ENCODE measurements at places on chromosomes 1 and 21.

DNA sequence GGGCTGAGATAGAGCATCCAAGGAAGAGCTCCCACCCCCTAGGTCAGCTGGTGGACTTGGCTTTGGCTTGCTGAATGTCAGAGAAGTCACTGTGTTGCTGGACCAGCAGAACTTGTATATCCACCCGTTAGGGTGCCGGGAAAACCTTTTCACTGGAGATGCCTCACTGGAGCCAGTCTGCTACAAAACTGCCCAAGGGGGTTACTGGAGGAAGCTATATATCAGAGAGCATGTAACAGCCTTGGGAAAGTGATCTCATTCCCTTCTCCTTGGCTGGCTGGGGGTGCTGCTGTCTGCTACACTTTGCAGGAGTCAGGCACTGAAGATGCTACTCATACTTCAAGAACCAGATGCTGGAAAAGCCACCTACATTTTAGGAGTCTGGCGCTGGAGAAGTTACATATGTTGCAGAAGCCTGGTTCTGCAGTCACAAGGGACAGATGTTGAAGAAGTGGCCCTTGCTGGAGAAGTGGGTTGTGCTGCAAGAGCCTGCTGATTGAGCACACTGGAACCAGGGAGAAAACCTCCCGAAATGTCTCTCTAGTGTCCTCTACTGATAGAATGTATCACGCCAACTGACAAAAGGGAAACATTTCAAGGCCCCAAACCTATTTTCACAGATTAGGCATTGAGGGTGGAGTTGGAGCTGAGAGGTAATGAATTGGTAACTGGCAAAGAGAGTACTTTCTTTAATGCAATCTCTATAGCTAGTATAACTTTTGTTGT lies 250.6 kb downstream of the SPATA17 start:
- no peak for DNase-seq

GRCh38 chr1:198605406-198605805 lies 33.4 kb upstream of the PTPRC start:
- no peak for DNase-seq

- no peak for DNase-seq
Measured at GRCh38 chr1:219682788-219683187, 69.9 kb upstream of the ZC3H11B start.

DNA sequence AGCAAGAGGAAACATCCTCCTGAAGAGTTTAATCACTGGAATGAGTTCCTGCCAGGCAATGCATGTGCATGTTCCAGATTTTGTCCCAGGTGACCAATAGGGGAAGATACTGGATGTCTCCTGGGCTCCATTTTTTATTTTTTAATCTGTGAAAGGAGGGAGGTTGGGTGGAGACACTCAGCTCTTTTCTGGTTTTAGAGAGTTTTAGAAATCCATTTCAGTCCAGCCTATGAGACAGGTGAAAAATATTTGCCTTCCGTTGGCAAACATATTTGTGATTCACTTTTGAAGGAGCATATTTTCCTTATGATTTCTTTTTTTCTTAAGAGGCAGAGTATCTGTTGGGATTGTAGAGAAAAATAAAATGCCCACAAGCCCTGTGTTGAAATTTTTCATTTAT lies 70.7 kb downstream of the ABCA4 start:
- no peak for DNase-seq

GRCh38 chr1:229224308-229224707 lies 46.6 kb upstream of the RAB4A start:
- no peak for DNase-seq

GRCh38 chr21:46394595-46395104 lies 64.0 kb upstream of the DIP2A start:
- DNase-seq: no peak

DNA sequence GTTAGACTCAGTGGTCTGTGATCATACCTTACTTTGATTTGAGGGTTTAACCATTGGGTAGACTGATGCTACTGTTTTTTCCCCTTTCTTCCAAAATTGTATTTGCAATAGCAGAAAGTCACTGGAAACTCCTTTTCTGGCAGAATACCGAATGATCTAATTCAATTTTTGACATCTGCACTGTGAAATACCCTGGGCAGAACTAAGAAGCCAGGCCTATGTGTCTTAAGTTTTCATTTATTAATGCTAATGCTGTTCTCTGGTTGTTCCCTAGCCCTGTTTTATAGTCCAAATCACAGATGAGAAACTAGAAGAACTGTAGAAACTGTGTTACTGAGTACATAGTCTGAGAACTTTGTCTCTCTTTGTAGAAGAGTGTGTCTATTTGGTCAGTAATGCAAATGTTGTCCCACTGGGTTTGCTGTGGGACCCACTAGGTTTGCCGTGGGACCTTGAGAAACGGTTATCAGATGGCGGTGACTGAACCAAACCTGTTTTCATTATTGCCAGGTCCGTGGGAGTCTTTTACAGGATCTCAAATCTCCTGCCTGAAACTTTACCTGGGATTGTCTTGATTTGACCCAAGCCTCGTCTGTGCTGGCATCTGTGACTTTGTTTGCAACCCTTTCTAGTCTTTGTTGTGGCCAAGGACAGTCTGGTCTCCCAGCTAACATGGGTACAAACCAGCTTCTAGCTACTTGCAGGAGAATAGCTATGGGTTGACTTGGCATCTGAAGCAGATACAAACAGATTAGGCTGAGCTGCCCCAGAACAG lies 41.4 kb downstream of the PEX14 start:
- no peak for DNase-seq

DNA sequence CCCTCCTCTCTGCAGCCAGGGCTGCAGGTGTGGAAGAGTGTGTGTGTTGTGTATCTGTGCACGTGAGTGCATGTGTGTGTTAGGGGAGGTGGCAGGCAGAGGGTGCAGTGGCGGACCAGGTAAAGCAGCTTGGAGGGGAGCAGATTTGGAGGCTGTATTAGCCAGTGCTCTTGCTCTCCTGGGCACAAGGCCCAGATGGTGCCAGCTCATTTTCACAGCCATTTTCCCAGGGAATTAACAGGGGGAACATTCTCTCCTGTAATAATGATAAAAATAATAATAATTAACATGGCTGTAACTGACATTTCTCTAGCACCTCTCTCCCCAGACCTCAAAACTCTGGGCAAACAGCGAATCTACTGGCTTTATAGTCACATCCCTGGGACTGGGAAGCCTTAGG lies 43.6 kb downstream of the LRRN2 start:
- no peak for DNase-seq

GRCh38 chr1:217554849-217555248 lies 76.0 kb downstream of the GPATCH2 start:
- DNase-seq: no peak

- DNase-seq: no peak
Measured at GRCh38 chr1:109873278-109874175, 37.1 kb upstream of the CSF1 start.

DNA sequence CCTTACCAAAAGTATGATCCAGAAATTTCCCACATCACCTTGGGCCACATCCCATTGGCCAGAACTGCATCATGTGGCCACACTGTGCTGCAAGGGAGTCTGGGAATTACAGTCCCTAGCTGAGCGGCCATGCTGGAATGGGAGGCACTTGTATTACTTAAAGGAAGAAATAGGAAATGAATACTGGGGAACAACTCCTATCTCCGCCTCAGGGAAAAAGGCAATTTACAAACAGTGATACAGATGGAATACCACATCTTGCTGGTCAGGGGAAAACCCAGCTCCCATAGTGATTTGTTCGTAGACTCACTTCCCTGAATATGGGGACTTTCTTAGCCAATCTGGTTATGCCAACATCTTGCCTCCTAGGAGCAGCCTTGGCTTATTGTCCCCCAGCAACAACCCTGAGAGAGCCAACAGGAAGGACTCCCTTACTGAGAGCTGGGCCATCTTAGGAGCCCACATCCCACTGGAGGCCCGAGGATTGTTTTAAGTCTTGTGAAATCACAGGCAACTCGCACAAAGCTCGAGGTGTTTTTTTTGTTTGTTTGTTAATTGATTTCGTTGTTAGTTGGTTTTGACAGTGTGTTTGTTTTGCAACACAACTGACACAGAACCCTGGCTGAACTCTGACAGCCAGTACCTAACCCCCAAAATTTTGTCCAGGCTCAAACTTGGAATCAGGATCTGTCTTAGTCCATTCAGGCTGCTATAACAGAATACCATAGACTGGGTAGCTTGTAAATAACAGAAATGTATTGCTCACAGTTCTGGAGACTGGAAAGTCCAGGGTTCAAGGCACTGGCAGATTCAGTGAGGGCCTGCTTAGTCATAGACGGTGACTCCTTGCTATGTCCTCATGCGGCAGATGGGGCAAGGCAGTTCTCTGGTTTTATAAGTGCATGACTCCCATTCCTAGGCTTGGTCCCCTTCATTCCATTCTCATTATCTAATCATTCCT lies 14.9 kb downstream of the CDA start:
- no peak for DNase-seq

GRCh38 chr21:31830701-31831100 lies 42.1 kb upstream of the HUNK start:
- DNase-seq: no peak

DNA sequence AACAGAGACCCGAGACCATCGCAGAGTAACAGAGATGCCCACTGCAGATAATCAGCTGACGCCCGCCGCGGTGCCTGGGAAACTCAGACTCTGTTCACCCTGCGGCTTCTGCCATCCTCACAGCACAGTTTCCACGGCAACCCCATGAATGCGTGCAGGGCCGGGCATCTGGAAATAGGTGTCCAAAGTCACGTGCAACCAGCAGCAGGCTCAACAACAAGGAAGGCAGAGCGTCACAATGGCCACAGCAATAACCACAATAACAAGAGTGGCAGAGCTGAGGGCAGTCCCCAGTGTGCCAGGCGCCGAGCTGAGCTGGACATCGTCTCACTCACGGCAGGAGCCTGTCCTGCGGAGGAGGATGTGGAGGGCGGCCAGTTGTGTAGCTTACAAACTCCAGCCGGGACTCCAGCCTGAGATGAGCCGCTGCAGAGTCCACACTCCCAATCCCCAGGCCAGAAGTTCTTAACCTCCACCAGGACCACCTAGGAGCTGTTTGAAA lies 102.0 kb downstream of the CRYAA start:
- no peak for DNase-seq

DNA sequence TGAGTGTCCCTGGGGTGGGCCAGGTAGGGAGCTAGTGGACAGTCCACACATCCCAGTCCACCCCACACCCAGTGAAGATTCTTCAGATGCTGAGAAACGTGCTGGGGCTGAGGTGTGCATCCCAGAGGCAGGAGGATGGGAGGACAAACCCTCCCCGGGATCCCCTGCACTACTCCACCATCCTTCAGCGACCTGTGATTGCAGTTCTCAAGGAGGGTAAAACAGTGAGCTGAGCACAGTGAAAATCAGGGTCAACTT lies 51.0 kb downstream of the ELK4 start:
- no peak for DNase-seq

GRCh38 chr1:223720971-223721591 lies 8.7 kb downstream of the CAPN2 start:
- DNase-seq: no peak

GRCh38 chr1:85616364-85616705 lies 35.8 kb downstream of the CCN1 start:
- DNase-seq: no peak

DNA sequence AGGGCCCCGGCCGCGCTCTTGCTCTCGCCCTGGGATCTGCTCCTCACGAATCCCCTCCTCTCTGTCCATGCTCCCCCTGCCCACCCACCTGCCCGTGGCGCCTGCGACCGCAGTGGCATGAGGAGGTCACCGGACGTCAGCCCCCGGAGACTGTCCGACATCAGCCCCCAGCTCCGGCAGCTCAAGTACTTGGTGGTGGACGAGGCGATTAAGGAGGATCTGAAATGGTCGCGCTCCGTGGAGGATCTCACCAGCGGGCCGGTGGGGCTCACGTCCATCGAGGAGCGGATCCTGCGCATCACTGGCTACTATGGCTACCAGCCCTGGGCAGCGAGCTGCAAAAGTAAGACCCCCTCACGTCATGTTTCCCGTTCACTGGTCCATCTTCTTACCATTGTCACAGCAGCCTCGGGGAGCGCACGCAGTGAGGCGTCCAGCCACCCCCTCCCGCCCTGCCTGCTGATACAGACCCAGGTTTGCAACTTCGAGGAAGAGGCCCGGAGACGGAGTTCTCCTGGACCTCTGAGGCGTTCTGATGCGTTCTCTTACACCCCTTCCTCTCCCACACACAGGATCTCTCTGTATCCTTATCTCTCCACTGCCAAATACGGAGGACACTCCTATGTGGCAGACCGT lies 1.1 kb downstream of the SLC35F3 start:
- no peak for DNase-seq

DNA sequence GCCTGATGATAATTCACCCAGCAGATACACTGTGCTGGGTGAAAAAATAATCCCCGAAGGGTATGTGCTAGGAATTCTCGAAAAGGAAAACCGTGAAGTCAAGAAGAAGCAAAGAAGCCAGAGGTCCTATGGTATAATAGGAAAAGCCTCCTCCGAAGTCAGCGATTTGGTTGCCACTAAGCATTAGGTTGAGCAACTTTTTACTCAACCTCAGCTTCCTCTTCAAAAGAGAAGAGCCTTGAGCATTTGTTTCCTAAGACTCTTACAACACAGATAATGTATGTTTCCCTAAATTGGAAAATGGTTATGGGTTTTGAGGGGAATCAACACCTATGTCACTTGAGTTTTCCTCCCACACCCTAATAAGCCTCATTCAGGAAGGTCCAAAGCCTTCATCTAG lies 21.3 kb upstream of the MNDA start:
- DNase-seq: no peak

GRCh38 chr1:93504247-93505033 lies 56.5 kb downstream of the FNBP1L start:
- no peak for DNase-seq

- no peak for DNase-seq
Measured at GRCh38 chr1:14912839-14913481, 240.6 kb upstream of the TMEM51 start.

DNA sequence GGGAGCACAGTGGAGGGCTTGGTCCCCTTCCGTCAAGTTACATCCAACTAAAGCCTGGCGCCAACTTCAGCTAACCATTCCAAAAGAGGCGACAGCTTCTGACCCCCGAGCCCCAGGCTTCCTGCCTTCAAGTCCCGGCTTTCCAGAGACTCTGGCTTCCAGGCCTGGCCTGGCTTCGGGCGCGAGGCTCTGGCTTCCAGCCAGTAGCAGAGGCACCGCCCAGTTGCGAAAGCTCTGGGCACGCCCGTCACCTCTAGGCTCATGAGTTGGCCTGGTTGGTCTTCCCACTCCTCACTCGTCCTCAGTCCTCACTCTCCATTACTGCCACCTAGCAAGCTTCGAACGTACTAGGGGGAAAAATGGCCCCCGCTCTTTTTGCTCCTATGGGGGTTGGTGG lies 30.0 kb upstream of the C1orf185 start:
- DNase-seq: no peak

- no peak for DNase-seq
Measured at GRCh38 chr1:227924833-227925574, 22.7 kb downstream of the WNT9A start.

- no peak for DNase-seq
Measured at GRCh38 chr1:10607228-10607627, 132.5 kb downstream of the PEX14 start.

DNA sequence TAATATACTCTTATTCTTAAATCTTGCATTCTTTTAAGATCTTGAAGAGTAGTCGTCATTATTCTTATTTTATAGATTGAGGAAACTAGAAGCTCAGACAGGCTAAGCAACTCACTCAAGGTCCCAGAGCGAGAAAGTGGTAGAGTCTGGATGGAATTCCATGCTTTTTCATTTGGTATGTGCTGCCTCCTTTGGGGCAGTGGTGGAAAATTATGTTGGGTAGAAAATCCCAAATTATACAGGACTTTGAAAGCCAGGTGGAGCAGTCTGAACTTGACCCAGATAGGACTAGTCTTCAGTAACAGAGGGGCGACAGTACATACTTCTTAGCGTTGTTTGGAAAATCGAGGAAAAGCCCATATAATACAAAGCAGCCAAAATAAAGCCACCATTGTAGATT lies 205.6 kb downstream of the ATG4C start:
- no peak for DNase-seq

- DNase-seq: no peak
Measured at GRCh38 chr1:218348628-218349071, 3.5 kb downstream of the TGFB2 start.
